Body of pancreas (tissue), 4 donors: ENCODE measurements at places on chromosomes 1 and 21. TPM values are rescaled to one million over a fixed set of nuclear protein-coding genes. Genes with fewer than 3 reads are reported as not detected.

DNA sequence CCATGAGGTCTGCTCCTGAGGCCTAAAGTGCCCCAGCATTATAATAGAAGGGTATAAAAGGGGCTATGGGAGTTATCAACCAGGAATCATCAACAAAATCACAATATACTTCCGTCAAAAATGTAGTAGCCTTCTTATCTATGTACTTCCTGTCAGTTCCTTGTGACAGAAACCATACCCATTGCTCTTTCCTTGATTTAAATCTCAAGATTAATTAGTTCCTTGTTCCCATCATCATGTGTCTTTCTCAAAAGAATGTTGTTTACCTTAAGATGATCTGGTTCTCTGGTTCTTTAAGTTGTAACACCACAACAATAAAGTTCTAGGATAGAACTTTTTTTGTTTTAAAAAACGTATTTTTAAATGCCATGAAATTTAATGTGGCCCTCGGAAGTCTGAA lies 833.3 kb downstream of the LTN1 start:
- no peak for DNase-seq

The BCL2L15 gene
- 13.5 TPM for total RNA-seq

The GLUL gene
- 621 TPM for total RNA-seq

- DNase-seq, result no peak
Measured at GRCh38 chr1:15515022-15515663, 8.9 kb downstream of the CASP9 start.

DNA sequence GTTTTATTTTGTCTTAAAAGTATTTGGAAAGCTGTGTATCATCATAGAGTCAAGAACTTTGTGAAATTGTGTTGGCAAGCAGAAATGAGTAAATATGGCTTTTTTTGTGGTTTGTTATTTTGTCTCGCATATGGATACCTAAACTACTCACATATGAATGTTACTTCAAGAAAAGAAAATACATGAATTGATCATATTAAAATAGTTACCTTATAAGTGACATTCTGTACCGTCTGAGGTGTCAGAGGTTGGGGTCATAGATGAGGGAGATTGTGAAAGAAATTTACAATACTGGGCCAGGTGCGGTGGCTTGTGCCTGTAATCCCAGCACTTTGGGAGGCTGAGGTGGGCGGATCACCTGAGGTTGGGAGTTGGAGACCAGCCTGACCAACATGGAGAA lies 31.3 kb upstream of the AXDND1 start:
- DNase-seq, result no peak

GRCh38 chr1:17101261-17101660 lies 18.0 kb downstream of the PADI2 start:
- no peak for DNase-seq

DNA sequence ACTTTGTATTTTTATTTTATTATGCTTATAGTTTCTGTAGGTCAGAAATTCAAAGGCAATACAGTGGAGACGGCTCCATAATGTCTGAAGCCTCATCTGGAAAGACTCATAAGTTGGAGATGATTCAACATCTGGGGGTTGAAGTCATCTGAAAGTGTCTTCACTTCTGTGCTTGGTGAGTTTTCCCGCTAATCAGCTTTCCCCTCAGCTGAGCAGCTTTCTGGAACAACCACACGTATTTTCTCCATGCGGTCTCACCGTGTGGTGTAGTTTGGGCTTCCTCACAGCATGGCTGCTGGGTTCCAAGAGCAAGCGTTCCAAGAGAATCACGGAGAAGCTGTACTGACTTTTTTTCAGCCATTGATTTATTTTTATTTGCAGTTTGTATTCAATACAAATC lies 7.6 kb upstream of the DDI2 start:
- no peak for DNase-seq
